Stimulated activated CD8-positive, alpha-beta memory T cell treated with anti-CD3 and anti-CD28 coated beads, Interleukin-4, amount 100 ng/mL, for 4 hours (primary cell): ENCODE measurements at places on chromosomes 2 and 18.

GRCh38 chr2:232910376-232910775, 40.3 kb downstream of the SNORC start:
- no peak for DNase-seq

- no peak for DNase-seq
Measured at GRCh38 chr2:144776766-144777165, 256.8 kb upstream of the ZEB2 start.

DNA sequence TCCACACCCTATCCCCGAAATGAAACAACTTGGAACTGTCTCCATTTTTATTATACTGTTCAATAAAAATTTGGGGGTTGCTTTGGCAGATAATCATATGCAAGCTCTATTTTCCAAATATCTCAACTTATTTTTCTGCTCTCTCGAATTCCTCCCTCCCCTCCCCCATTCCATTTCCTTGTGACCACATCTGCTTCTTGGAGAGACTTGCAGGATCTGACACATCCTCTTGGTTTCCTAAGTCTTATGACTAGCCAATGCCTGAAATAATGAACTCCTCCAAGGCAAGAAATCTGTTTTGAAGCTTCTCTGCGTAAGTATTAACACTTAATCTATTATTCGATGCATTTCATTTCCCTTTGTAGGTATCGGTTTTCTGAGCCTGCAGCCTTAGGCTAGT, 16.1 kb downstream of the TGIF1 start:
- DNase-seq = no peak

DNA sequence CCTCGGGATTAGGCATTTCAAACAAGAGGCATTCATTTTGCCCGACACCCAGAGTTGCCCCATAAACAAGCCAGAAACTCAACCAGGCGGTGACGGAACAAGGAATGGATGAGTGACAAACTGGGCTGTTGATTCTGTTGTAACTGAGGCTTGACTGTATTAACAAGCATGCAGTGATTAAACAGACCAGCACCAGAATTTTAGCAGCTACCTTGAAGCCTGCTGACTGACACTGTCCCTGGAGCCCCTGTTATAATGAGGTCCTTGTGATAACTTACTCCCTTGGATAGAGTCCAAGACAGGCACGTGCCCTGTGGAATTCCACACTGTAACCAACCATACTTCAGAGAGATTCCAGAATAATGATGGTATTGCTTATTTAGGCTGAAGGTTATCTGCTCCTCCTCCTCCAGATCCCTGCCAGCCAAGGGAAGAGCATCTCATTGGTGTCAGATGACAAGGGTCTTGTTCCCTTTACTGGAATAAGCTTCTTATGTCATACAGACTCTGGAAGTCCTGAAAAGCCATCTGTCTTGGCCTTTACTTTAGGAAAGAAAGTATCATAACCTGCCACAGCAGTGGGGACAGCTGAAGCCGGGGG, 97.1 kb upstream of the RMDN2 start:
- no peak for DNase-seq

- DNase-seq = no peak
Measured at GRCh38 chr2:191597186-191597751, 80.7 kb upstream of the NABP1 start.

GRCh38 chr2:101116841-101117552, 34.2 kb downstream of the TBC1D8 start:
- no peak for DNase-seq

DNA sequence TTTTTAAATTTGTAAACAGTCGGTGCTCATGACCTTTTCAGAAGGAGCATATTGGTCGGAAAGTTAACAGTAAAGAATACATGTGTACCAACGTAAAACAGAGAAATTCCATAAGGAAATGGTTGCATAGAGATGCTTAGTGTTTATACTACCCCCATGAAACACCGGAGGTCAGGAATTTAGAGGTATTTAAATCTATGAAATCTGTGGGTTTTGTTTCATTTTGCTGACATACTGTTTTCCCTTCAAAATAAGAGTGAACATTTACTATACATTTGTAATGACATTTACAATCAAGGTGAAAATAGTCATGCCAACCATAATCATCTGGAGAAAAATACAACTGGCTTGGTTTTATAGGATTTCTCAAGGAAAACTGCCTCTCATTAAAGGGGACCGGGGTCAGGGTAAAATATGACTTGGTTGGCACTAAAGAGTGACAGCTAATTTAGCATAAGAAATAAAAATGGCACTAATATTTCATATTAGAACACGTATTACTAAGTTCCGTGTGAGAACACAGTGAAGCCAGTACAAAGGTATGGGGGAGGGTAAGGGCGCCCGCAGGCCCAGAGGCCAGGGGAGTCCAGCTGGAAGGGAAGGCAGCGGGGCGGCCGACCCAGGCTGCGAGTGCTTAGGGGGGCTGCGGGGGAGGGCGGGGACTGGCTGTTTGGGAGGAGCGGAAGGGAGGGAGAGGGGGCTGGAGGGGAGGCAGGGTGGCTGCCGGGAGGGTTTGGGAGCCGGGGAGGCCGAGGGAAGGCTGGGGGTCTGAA, 1.1 kb upstream of the RNU4ATAC start:
- DNase-seq = no peak

DNA sequence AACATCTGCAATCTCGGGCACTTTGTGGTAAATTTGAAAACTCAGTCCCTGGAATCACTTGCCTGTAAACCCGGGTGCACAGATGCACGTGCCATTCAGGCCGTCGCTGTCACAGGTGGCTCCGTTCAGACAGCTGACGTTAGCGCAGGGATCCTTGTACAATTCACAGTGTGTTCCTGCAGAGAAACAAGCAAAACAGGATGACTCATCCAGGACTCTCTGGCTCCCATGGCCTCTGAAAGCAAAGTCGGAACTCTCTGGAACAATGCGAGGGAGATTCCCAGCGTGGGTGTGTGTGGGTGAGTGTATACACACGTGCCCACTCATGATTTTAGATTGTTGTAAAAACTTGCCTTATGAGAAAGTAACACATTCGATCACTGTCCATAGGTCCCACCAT, 136.1 kb upstream of the PID1 start:
- DNase-seq = no peak

DNA sequence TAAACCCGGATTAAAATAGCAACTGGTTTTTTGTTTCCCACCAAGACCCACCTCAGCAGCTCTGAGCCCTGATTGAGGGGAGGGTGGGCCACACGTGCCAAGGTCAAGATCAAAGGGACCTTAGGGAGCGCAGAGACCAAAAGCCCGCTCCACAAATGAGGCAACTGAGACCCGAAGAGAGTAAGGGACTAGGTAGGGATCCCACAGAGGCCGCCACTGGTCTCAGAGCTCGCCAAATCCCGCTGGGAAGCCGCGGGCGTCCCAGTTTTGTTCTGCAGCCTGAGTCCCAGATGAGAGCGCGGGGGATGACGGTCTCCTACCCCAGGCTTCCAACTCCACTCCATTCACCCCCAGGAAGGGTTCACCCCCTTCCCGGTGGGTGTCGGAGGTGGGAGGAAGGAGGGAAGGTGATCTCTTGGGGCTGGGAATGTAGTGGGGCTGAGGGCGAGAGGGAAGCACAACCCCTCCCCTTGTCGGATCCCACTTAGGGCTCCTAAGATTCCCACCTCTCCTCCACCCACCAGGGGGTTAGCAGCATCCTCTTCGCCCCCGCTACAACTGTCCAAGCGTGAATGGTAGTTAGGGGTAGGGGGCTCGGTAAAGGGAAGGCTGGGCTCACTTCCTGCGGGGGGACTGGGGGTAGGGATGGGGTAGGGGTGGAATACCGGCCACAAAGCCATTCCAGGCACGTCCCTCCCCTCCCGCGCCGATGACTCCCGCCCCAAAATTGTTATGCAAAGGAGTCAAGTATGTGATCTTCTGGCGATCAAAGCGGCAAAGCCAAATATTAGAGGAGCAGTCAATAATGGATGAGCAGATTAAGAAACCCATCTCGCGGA, 7.3 kb upstream of the EN1 start:
- no peak for DNase-seq

GRCh38 chr2:30157616-30158015, 10.8 kb downstream of the YPEL5 start:
- no peak for DNase-seq

DNA sequence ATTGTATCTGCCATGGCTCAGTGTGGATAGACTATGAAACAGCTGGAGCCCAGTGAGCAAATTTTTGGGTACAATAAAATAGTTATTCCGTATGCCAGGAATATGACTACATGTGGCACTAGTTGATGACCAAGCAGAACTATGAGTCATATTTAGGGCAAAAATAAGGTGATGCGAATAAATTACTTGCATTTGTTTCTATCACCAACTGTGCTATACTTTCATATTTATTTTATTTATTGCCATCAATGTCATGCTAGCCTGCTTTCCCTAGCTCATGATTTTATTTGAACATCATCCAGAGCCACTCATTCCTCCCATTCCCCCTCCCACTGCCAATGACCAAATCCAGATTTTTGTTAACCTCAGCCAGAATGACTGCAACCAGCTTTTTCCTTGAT, 13.3 kb upstream of the FAP start:
- no peak for DNase-seq

- DNase-seq = no peak
Measured at GRCh38 chr2:242085941-242086621, 216.6 kb downstream of the RTP5 start.

DNA sequence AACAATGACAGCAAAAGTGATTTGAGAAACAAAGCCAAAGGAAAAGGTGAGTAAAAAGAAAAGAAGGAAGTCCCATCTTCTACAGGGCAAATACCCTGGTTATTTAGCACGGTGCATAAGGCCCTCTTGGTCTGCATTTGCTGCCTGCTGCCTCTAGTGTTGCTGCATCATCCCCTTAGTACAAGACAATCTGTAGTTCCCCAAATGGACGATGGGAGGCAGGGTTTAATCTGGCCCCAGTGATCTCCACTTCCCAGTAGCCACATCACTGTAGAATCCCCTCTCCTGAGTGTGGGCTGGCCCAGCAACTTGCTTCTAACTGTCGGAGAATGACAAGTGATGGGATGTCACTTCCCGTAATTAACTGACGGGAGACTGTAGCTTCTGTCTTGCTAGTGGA, 85.1 kb downstream of the CTAGE1 start:
- no peak for DNase-seq

DNA sequence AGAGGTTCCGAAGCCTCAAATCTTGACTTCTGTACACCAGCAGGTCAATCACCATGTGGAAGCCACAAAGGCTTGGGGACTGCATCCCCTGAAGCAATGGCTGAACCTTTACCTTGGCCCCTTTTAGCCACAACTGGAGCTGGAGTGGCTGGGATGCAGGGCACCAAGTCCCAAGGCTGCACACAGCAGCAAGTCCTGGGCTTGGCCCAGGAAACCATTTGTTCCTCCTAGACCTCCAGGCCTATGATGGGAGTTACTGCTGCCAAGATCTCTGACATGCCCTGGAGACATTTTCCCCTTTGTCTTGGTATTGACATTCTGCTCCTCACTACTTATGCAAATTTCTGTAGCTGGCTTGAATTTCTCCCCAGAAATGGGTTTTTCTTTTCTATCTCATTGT, 285.9 kb downstream of the ASXL3 start:
- DNase-seq = no peak
